Activated gamma-delta T cell (primary cell): ENCODE measurements at places on chromosomes 1 and 21.
A peak's percentile ranks its signal among the peaks of the same experiment; 100 is the strongest.

GRCh38 chr1:199862047-199862446 lies 165.5 kb upstream of the NR5A2 start:
- no peak for DNase-seq

GRCh38 chr1:43370564-43370963 lies 2.8 kb upstream of the ELOVL1 start:
- DNase-seq = no peak

- DNase-seq = no peak
Observed at GRCh38 chr1:118160806-118161205, 24.2 kb downstream of the SPAG17 start.

- no peak for DNase-seq
Observed at GRCh38 chr1:93605812-93606512, 75.7 kb downstream of the BCAR3 start.

DNA sequence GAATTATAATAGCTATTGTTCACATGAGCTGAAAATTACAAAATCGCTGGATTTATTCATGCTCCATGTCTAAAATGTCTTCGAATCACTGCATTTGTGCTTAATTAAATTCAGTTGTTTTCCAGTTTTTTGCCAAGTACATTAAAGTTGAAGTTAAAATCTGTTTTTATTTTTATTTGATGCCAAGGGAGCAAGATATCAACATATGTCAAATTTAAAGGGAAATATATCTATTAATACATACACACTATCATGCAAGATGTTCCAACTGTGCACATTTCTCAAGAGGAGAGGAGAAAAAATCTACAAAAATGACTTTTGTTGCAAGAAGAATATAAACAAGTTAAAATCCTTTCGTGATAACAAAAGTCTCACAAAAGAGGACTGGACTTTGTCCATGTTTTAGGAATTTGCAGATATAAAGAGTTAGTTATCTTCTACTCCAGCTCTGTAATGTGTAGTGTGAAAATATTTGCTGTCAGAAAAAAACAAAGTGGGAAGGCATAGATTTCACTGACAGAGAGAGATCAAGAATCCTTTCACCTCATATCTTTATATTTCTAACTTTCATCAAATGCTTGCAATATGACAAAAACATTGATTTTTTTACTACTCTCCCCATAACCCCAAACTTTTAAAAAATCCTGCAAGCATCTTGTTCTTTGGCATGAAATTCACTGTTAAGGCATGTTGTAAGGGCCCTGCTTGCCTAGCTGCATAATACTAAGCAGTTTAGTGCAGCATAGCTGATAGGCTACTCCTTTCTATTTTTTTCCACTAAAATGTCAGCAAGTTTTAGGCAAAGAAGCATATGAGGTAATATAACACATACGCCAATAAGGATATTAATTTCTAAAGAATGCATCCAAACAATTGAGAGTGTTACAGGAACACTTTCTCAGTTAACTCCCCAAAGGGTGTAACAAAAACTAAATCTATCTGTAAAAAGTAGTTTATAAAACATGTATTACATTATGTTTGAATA lies 340.2 kb upstream of the ADAMTS5 start:
- no peak for DNase-seq

DNA sequence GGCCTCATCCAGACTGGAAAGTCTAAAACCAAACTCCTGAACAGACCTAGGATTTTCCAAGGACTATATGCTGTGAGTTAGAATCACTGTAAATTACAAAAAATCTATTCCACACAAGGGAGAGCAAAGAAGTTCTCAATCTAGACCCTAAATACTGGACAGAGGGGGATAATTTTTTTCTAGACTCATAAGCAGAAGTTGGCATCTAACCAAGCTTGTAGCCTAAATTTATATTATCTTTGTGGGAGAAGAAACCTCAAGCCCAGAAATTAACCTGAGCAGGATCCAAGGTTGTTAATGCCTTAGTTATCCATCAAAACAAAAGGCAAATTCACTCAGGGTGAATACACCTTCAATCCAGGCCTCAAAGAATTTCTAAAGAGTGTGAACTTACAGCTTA lies 290.2 kb downstream of the SMYD3 start:
- no peak for DNase-seq

- no peak for DNase-seq
Observed at GRCh38 chr1:84143796-84144565, at the start of gene PRKACB. Gene PRKACB, plus strand, starts transcription at chr1:84144271. Its CDS starts 91 bp downstream, at chr1:84144362.

GRCh38 chr1:1616045-1616790 lies 918 bp downstream of the MIB2 start:
- DNase-seq = peak; percentile 40

- DNase-seq = no peak
Observed at GRCh38 chr1:17177651-17178050, 27.3 kb upstream of the PADI1 start.

- no peak for DNase-seq
Observed at GRCh38 chr1:100671601-100672000, 47.9 kb upstream of the VCAM1 start.

DNA sequence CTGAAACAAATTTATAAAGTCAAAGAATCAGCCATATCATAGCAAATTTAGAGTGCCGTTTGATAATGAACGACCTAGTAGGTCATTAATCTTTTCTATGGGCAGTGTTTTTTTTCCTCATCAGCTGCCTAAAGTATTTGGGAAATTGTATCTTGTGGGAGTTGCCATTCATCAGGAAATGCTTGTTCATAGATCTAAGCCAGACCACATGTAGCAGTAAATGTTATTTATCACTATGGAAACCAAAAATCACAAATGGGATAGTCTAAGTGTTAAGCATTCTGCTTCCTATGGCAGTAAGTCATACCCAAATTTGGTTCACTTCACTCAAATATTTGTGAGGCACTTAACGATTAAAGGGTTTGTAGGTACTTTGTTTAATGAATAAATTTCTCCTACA lies 52.9 kb downstream of the LRRC8D start:
- DNase-seq = no peak

GRCh38 chr21:34974162-34974981 lies 74.7 kb downstream of the RUNX1 start:
- no peak for DNase-seq

DNA sequence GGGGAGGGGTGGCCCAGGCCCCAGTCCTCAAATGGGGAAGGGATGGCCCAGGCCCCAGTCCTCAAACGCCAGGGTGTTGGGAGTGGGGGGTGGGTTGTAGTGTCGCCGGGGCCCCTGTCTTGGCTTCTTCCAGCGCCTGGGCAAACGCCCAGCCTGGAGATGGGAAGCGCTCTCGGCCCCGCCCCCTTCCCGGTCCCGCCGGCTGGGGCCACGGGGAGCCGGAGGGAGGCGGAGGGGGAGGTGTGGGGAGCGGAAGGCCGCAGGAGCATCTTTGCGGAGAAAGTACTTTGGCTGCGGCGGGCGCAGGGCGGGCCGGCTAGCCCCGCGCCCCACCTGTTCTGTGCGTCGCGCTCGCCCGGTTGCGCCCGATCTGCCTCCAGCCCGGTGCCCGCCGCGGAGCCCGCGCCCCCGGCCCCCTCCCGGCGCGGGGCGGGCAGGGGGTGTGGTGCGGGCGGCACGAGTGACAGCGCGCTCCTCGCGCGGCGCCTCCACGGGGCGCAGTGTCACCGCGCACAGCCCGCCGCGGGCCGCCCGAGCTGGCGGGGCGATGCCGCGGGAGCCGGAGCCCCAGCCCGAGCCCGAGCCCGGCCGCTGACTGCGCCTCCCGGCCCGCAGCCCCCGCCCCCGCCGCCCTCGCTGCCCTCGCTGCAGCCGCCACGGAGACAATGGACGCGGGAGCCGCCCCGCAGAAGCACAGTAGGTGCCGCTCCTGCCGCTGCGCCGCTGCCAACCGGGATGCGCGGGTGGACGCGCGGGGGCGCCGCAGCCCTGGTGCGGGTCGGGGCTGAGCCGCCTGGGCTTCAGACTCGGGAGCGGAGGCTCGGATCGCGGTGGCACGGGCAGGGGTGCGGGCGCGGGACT lies 31.1 kb upstream of the PEX10 start:
- DNase-seq = no peak

DNA sequence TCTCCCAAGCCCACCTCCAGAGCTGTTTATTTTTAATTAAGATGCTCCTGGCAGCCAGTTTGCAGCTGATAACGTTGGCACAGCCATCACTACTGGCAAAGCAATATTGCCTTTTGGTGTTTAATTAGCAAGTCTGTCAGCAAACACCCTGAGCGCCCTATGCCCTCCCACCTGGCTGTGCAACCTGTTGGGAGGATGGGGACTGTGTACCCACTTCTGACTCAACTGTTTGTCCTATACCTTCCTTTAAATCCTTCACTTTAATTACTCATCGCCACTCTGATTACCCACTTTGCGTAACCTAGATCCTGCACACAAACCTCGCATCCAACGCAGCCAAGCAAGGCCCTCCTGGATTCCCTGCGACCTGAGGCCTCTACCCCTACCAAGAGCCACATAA lies 67.1 kb downstream of the BCAR3 start:
- DNase-seq = no peak

DNA sequence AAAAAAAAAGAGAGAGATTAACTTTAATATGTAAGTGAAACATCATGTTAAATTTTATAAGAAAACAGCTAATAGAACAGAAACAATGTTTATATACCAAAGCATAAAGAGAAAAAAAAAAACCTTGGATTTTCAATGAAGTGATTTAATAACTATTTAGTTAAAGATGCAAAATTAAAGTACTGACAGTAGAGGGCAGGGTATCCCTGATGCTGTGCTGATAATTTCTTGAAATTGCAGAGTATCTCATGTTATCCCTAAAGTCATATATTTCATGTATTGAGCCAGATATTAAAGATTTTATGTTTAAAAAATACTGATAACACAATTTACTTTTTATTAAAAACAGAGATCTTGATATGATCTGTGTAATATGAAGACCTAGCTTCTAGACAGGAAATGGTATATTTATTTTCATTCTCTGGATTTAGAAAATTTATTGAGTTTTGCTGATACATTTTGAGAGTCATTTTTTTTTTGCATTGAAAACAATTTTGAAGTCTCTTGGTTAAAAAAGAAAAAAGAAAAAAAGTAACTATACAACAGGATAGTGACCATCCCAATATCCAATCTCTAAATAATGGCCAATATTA lies 273.2 kb downstream of the USP25 start:
- no peak for DNase-seq

- DNase-seq = no peak
Observed at GRCh38 chr1:18803151-18803791, 56.2 kb downstream of the TAS1R2 start.
